ENCODE measurements at places on chromosomes 16 and 17.
A peak's percentile ranks its signal among the peaks of the same experiment; 100 is the strongest.

- DNase-seq: no peak
These were observed at the start of gene IL17C for GRCh38 chr16:88638323-88639230. TSS of gene IL17C (plus strand) at chr16:88638572. CDS start at chr16:88638642, 70 bp downstream.

GRCh38 chr16:12252616-12253015 is 276.1 kb downstream of the SNX29 start:
- DNase-seq: no peak

- DNase-seq: no peak
These were observed 22.2 kb downstream of the CDK5RAP3 start for GRCh38 chr17:47993031-47993564.

- DNase-seq: no peak
These were observed 253.3 kb downstream of the SOX9 start for GRCh38 chr17:72373910-72374741.

DNA sequence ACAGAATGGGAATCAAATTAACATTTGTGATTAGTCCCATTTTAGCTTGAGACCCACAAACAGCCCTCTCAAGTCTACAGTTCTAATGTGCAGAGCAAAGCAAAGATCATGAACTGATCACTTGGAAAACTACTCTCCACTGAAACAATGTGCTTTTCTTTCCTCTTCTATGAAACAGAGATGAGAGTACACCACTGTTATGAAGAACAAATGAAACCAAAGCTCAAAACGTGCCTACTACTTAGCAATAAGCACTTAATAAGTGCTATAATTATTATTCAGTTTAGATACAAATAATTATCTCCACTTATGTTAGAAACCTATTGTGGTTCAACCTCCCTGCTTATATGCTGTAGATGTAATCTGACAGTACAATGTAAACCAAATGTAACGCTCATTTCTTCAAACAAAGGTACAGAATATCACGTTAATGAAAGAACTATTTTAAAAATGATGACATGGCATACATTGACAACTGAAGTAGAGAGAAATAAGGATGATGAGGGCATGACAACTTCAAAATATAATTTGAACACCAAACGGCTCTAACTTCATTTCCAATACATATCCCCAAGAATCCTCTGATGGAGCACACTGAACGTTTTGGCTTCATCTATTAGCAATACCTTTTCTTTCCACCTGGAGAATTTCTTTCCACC is 2.0 kb downstream of the VPS35 start:
- DNase-seq: no peak

- no peak for DNase-seq
These were observed 20.6 kb upstream of the PRKAR1A start for GRCh38 chr17:68491381-68492231.

- DNase-seq: no peak
These were observed 76.3 kb upstream of the TBC1D3K start for GRCh38 chr17:37847811-37848331.

DNA sequence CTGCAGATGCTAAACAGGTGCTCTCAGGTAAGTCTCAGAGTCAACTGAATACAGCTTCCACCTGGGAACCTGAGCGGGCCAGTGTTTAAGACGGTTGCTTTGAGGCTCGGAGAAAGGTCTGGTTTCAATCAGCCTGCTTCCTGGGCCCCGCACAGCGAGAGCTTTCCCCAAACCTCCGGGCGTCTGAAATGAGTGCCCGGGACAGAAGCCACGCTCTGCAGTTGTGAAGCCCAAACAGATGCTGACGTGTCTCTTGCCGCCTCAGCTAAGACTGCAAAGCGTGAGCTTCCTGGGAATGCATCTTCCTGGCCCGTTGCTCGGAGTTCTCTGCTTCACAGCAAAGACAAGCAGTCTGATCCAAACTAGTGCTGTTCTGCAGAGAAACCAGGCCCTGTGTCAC is 36.7 kb downstream of the PLXDC1 start:
- no peak for DNase-seq

GRCh38 chr17:35423761-35424160 is 8.5 kb downstream of the SLFN12 start:
- DNase-seq: no peak

- DNase-seq: peak; percentile 49
These were observed 87.8 kb downstream of the SMG6 start for GRCh38 chr17:2215616-2216364.

- no peak for DNase-seq
These were observed 1.3 kb downstream of the SHISA9 start for GRCh38 chr16:12902511-12903372.

DNA sequence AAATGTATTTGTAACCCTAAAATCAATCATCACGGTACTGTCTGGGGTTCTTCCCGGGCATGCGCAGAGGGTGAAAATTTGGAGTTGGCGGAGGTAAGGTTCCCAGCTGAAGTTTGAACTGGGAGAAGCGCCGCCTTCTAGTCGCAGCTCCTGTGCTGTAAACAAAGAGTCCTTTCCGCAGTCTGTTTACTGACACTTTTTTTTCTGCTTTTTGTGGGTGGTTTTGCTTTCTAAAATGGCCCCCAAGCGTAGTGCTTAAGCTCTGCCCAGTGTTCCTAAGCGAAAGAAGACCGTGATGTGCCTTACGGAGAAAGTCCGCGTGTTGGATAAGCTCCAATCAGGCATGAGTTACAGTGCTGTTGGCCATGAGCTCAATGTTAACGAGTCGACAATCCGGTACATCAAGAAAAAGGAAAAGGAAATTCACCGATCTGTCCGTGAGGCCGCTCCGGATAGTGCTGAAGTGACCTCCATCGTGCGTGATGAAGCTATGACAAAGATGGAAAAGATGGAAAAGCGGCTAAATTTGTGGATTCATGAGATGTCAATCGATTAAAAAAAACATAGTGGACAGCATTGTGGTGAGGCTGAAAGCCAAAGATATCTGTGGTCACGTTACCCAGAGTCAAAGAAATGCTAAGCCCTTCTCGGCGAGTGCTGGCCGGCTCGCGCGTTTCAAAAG is 570 bp upstream of the CFDP1 start:
- DNase-seq: no peak

GRCh38 chr16:4510747-4511426 is 27.7 kb downstream of the CDIP1 start:
- no peak for DNase-seq

DNA sequence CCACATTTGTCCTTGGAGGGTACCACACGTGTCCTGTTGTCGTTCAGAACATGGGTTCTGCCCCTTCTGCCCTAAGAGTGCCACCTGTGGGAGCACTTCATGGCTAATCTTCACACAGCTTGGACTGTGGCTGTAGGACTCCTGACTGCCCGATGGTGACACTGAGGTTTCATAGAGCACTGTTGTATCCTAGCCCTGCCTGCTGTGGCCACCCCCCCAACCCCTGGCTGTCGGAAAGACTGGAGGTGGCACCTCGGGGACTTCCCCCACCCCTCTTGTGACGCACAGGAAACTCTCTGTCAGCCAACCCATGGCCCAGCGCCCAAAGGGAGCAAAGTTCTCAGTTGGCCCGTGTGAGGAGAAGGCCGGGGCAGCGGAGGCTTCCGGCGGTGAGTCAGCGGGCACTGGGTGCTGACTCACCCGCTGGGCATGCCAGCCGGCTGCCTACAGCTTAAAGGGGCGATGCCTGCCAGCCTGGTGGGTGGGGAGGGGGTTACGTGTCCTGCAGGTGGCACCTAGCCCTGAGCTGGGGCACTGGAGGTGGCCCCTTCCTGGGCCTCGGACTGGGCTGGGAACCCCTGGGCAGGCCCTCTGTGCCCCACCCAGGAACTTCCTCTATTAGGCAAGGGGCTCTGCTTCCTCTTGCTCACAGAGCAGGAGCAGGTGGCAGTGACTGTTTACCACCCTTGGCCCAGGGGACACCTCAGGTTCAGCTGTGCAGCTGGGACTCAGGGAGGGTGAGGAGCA is 3.4 kb downstream of the MAP2K3 start:
- peak; percentile 96 for DNase-seq

GRCh38 chr16:31073142-31073969 is 684 bp downstream of the ZNF668 start:
- peak; percentile 80 for DNase-seq

All from activated T-helper 9 cell treated with anti-CD3 and anti-CD28 coated beads, Interleukin-2, amount 50 U/mL, for 16 hours (primary cell).